Amniotic epithelial cell (primary cell): ENCODE measurements at places on chromosomes 7 and 10.
A peak's percentile ranks its signal among the peaks of the same experiment; 100 is the strongest.

- no peak for DNase-seq
Measured at GRCh38 chr7:34073676-34074075, 168.3 kb downstream of the BMPER start.

GRCh38 chr7:75951506-75951905, 36.6 kb downstream of the POR start:
- DNase-seq = peak; percentile 94

DNA sequence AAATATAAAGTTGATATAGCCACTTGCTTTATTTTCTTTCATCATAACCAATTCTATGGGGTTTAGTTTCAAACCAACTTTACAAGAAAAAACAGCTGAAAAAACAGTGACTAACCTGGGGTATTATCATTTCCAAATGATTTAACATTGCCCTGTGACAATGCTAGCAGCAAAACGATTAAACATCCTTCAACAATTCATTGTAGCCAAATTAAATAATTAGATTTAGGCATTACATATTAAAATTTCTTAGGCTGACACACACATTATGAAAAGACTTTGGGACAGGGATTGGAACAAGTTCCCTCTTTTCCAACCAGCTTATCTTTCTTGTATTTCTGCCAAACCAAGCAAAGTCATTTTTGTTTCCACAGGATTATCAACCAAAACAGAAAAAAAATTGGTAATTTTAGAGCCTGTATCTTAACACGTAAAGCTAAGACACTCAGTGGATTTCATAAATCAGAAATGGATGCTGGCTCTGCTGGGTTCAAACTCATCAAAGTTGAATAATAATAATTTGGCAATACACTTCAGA, 84.0 kb downstream of the SEMA3D start:
- DNase-seq = peak; percentile 9

- no peak for DNase-seq
Measured at GRCh38 chr10:91434041-91434440, 23.9 kb downstream of the HECTD2 start.

GRCh38 chr10:86230557-86231180, 135.9 kb downstream of the GRID1 start:
- no peak for DNase-seq

- no peak for DNase-seq
Measured at GRCh38 chr7:24503506-24503905, 69.7 kb upstream of the PALS2 start.

DNA sequence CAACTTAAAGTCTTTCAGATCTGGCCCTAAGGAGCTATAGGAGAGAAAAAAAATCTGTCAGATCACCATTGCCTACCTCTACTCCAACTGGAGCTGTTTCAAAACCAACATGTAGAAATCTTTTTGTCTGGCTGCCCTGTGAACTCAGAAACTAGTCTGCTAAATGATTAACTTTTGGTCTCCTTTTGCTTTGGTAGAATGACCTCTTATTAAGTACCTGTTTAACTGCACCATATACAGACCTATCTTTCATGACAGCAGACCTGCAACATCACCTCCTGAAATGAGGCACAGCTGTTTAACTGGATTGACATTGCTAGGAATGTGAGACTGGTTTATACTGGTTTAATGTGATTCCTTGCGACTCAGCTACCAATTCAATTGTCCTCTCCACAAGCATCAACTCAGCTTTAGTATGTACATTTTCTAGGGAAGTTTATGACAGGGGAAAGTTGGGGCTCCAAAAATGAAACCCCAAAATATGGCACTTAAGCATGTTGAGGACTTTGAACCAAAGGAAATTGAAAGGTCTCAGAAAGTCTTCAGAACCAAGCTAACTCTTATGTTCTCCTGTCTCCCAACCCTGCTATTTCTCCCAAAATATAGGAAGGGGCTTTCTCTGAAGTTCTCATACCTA, 1.8 kb downstream of the CYP3A43 start:
- DNase-seq = no peak

GRCh38 chr7:37489703-37490102, 41.0 kb upstream of the ELMO1 start:
- DNase-seq = no peak

GRCh38 chr10:74332398-74332797, 181.4 kb downstream of the ADK start:
- no peak for DNase-seq

DNA sequence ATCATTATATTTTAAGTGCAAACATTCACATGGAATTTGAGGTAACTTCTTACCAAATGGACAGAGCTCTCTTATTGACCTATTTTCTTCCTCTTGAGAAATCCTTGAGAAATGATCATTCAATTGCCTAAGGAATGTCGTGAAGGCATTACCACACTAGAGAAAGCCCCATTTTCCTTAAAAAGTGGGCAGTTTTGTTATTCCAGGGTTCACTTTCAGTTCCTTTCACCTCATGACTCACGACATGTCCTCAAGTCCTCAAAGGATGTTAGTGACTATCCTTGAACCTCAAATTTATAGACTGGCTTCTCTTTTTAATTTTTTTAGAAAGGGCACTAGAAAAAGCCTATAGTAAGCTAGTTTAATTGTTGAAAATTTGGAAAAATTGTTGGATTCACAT, 40.4 kb upstream of the SMIM30 start:
- no peak for DNase-seq

DNA sequence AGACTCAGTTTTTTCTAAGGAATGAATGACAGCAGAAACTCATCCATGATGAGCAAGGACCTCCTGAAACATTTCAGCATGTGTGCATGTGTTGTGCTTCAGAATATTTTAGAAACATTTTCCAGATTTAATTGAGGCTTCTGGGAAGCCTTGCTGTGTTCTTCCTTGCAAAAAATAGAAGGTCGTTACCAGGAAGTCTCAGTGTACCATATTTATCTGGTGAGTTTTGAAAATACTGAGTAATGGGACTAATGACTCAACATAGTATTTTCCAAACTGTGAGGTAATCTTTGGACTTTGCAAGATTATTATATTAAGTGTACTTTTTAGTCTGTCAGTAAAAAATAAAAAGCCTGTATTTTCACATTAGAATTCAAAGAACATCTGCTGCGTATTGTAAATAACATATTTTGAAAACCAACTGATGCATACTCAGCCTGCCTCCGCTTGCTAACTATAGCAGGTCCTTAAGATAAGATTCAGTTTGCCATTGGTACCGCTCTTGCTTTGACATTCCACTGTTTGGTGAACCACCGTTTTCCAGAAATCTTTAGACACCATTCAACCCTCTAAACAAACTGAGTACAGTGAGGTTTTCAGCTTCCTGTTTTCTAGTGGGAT, 739.6 kb upstream of the GALNT17 start:
- peak; percentile 36 for DNase-seq

- DNase-seq = no peak
Measured at GRCh38 chr10:27564880-27565279, 60.8 kb downstream of the RAB18 start.

- peak; percentile 59 for DNase-seq
Measured at GRCh38 chr7:143305423-143306070, 10.4 kb upstream of the CLCN1 start.

- DNase-seq = no peak
Measured at GRCh38 chr10:5618042-5618441, 48.4 kb downstream of the ASB13 start.

GRCh38 chr10:93412801-93413200, 69.3 kb downstream of the MYOF start:
- DNase-seq = no peak

GRCh38 chr7:100080907-100081534, 502 bp downstream of the ZNF3 start:
- DNase-seq = peak; percentile 30

- no peak for DNase-seq
Measured at GRCh38 chr7:150901160-150902035, 49.1 kb downstream of the AOC1 start.

DNA sequence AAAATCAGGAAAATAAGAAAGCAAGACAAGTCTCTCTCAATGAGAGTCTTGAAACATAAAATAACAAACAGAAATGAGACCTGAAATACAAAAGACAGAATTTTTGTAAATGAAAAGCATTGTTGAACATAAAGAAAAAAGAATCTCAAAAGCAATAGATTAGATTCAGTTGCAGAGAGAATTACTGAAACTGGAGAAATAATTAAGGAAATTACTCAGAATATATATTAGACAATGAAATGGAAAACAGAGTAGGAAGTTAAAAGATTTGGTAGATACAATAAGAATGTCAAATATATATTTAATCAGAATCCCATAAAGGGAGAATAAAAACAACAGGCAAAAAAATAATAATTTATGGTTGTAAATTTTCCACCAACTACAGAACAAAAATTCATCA, 308.3 kb downstream of the CRPPA start:
- no peak for DNase-seq

DNA sequence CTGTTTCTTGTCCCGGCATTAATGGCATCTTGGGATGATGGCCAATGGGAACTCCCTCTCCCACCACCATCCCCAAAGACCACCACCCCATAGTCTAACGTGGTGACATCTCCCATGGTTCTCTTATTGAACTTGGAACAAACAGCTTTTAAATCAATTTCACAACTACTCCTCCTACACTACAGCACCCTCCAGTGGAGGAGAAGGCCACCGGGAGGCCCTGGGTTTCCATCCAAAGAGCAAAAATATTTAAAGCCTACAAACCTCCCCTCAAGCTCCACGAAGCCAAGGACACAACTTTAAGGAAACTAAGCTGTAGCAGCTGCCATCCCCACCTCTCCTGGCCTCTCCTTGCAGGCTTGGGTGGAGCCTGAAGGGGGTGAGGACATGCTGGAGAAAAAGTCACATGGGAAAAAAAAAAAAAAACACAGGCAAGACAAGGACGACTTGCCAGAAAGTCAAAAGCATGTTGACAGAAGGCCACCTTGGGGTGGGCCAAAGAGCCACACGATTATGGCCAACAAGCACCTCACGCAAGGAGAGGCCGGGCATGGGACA, 94.0 kb upstream of the LANCL2 start:
- DNase-seq = no peak

DNA sequence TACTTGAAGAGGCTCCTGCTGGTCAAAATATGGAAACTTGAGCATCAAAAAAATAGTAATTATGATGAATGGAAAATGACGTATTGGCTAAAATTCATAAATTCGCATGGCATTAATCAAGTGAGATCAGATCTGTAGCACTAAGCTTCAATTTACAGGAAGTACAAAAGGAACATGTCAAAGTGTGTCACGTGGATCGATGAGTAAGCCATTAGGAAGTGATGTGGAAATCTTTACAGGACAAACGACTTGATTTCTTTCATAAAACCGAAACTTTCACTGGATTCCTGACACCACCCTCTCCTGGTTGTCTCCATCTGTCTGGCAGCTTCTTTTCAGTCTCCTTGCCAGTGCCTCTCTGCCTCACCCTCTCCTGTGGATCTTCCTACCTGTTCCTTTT, 25.8 kb downstream of the AKR1C8 start:
- DNase-seq = no peak

GRCh38 chr7:151244196-151244840, 4.2 kb downstream of the SMARCD3 start:
- peak; percentile 54 for DNase-seq

GRCh38 chr7:25845464-25845863, 306.5 kb upstream of the NFE2L3 start:
- DNase-seq = no peak

GRCh38 chr10:67385089-67385488, 310.9 kb downstream of the CTNNA3 start:
- no peak for DNase-seq

GRCh38 chr10:131975003-131975402, 6.7 kb downstream of the BNIP3 start:
- no peak for DNase-seq

DNA sequence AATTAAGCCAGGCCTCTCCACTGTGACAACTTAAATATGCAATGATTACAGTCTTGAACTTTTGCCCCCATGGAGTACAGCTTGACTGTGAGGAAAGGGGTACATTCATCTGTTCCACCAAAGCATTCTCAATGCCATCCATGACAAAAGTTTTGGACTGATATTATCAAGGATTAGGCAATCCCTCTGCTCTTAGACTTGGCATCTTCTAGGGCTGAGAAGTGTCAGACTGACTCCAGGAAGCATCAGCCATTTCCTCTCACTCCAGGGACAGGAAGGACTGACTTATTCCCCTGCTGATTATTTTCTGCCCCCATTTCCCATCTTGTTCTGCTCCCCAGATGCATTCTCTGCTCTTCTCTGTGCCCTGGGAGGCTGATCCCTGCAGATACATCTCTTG, 69.7 kb downstream of the ZNF365 start:
- DNase-seq = peak; percentile 7

DNA sequence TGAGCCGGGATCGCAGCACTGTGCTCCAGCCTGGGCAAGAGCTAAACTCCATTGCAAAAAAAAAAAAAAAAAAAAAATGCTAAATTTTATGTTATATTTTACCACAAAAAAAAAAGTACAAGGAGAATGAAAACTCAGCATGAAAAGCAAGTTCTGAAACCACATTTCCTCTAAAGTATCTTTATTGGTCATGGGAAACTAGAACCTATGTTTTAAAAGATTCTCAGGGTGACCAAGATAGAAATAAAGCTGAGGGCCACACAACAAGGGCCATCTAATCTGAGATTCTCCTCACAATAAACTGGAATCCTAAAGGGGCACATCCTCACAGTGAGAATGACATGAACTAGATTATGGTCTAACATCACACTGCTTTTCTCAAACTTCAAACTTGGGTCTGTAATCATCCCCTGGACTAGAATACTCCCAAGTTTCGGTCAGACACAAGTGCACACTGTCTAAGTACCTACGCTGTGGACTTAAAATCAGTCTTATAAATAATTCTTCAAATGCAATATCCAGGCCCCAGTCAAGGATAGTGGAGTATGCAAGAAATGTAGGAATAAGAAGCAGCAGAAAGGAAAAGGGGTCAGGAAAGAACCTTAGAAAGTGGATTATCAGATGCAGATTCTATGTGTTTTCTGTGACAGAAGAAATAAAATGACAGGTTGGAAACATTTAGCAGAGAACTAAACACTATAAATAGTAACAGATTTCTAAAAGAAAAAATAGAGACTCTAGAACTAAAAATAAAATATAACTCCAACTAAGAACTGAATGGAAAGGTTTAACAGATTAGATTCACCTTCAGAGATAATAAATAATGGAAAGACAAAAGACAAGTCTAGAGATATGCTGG, 49.9 kb downstream of the COA1 start:
- DNase-seq = no peak

DNA sequence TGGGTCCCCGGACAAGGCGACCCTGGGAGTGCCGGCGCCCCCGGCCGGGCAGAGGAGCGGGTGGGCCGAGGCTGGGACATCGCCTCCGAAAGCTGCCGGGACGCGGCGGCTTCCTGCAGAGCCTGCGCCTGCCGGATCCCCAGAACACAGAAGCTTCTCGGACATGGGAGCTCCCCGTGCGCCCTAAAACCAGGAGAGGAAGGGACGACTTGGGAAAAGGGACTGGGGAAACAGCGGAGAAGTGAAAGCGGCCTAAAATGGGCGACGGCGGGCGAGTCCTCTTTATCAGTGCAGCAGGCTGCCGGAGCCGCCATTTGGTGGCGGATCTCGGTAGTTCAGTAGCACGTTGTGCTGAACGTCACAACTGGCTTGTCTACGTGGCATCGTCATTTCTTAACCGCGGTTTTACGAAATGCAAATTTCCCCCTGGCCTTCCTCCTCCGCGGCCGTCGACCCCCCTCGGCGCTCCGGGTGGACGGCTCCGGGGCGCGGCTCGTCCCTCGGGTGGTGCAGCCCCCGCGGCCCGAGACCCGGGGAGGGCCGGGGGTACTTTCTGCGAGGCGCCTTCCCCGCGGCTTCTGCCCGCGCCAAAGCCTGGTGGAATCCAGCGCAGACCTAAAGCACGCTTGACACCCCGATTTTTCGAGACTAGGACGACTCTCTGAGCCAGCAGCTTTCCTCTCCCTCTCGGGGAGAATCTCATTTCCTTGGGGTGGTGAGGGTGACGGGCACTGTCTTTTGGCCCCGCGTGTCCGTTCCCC, 9.9 kb upstream of the SPAG6 start:
- DNase-seq = no peak
